ENCODE measurements at places on chromosomes 16 and 17. TPM values are rescaled to one million over a fixed set of nuclear protein-coding genes. Genes with fewer than 3 reads are reported as not detected.

DNA sequence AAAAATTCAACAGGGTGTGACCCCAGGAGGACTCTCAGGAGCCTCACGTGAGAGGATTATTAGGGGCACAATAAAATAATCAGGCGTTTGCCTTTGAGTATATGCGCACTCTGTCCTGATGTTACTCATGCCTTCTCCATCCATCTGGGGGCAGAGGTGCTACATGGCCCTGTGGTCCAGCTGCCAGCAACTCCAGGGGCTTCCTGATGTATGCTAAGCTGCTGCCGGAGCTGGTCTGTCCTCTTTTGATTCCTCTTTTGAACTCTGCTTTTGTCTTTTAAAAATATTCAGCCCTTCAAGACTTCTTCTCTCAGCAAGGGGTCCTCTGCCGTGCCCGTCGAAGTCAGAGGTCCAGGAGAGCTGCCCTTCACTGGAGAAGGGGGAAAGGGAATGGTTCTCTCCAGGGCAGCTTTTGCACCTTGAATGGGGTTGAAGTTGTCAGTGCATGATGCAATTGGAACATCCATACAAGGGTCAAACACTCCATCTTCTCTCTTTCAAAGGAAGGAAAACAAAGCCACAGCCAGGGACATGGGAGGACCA lies 431.4 kb downstream of the SHISA9 start:
- DNase-seq: no peak

- no peak for DNase-seq
Measured at GRCh38 chr16:56970934-56971767, 9.4 kb downstream of the CETP start.

DNA sequence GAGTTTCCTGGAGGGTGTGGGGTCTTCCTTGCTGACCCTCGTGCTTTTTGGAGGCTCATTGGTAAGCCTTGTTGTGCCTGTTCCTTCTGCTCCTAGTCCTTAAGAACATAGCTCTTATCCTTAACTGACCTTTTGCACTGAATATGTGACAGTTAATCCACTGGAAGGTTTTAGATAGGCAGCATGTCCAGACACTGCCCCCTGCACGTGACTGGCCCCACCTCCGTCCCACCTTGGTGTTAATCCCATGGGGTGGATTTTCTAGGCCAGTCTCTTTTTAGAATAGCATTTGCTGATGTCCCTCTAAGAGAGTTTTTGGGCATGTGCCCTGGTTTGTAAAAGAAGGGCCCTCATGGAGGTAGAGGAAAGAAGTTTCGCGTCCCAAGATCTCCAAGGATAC lies 58.3 kb downstream of the RBFOX1 start:
- no peak for DNase-seq

GRCh38 chr17:78892520-78892919 lies 10.5 kb downstream of the CEP295NL start:
- DNase-seq: no peak

The KRT37 gene
- polyA plus RNA-seq: not detected

GRCh38 chr17:34721326-34721725 lies 141.9 kb downstream of the TMEM132E start:
- no peak for DNase-seq

The SPDYE4 gene
- not detected for polyA plus RNA-seq

The GPATCH8 gene
- polyA plus RNA-seq: 13.7 TPM

DNA sequence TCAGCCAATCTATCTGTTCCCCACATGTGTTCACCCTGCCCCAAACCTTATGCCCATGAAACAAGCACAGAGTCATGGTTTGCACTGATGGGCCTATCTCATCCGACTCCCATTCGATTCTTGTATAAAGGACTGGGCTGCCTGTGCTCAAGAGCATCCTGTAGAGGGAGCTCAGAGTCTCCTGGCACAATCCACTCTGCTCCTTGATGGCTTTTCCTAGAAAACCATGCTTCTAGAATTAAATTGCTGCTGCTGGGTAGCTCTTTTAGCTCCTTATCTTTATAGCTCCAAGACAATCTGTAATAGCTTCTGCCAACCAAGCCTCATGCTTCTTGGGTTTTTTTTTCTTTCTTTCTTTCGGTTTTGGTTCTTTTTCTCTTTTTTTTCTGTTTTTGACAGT lies 9.7 kb downstream of the ZNF19 start:
- no peak for DNase-seq

The GFER gene
- polyA plus RNA-seq: 7.5 TPM

DNA sequence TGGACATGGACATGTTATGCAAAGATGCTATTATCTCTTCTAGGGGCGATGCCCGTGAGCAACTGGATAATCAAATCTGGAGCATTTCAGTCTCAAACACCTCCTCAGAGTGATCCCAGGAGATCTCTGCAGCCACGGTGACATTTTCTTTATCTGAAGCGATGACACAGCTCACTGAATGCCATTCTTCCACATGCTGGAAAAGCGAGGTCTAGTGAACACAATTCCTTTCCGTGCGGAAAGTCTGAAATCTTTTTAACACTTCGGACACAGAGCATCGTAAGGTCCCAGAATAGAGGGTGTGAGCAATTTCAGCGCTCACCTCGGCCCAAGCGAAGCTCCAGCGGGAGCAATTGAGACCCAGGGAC lies 531 bp upstream of the HASPIN start:
- DNase-seq: no peak

DNA sequence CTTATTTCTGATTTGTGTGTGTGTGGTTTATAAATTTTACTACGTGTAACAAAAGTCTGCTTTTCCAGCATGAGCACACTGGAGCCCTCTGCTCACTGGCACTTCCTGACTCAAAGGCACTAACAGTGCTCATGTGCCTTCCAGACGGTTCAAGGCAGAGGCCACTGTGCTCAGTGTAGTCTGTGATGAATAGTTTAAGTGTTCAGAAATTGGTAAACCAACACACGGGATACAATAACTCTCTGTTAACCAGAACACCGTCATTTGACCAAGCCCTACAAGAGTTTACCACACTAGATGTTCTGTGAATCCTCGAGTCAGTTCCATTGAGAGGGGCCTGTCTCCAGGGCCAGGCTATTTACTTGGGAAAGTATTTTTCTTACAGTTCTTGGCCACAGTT lies 191.9 kb downstream of the MRTFB start:
- no peak for DNase-seq

GRCh38 chr16:11816123-11816522 lies 19.1 kb upstream of the ZC3H7A start:
- DNase-seq: no peak

The PTGES3L gene
- polyA plus RNA-seq: 0.24 TPM

DNA sequence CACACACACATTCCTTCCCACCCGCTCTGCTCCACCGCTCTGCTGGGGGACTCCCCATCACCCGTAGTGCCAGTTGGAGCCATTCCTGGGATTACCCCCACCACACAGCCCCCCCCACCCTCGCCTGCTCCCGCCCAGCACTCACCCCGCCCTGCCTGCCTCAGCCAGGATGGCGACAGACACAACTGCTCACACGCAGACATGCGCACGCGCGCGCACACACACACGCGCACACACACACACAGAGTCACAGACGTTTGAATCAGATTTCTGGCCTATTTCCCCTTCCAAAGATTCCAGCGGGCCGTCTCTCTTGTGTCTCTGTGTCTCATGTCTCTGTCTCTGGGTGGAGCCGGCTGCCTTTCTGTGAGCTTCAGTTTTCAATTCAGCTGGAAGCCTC lies 4.4 kb downstream of the CACNA1G start:
- peak; percentile 44 for DNase-seq

- DNase-seq: no peak
Measured at GRCh38 chr16:48913384-48913783, 303.4 kb upstream of the N4BP1 start.

The CCDC144A gene
- polyA plus RNA-seq: 2.5 TPM

DNA sequence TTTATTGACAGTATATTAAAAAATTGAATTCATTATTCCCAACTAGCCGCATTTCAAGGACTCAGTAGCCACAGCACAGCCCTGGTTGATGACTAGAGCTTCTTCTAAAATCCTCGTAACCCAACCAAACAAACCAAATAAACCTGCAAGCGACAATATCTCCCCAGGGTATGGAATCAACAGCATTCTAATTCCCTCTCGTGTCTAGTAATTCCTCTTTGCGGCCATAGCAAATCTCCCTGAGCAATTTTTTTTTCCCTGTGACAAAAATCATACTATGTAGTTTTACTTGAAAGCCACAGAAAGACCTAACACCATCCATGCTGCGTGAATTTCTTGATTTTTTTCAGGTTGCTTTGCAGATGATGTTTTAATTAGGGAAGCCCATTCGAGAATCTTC lies 143.4 kb upstream of the MYOCD start:
- no peak for DNase-seq

The MEFV gene
- not detected for polyA plus RNA-seq

The TPSG1 gene
- polyA plus RNA-seq: not detected

DNA sequence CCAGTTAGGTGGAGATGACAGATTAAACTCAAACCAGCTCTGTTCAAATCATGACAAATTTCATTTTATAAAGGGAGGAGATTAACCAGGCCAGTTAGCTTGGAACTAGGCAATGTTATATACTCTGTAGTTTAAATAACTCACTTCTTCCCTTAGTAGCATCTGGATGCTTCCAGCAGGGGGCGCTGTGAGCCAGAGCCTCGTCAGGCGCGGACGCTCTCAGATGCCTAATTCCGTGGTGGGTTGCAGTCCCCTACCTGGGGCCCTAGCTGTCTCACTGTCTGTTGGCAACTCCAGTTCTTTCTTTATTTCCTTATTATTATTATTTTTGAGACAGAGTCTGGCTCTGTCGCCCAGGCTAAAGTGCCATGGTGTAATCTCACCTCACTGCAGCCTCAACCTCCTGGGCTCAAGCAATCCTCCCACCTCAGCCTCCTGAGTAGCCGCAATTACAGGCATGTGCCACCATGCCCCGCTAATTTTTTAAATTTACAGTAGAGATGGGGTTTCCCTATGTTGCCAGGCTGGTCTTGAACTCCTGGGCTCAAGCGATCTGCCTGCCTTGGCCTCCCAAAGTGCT lies 17.3 kb upstream of the WFDC1 start:
- peak; percentile 25 for DNase-seq

DNA sequence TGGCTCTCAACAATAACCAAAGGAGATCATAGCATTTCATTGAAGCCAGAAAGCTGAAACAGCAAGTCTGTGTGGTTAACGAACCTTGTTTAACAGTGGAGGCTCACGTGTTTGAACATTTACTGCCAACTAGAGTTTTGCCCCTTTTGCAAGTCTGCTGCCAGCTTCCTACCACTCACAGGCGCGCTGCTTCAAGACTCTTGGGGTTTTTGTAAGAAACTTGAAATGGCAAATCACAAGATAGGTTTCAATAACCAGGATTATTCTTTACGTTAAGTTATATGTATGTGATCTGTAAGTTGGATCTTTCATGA lies 1.2 kb downstream of the SNTB2 start:
- peak; percentile 54 for DNase-seq

GRCh38 chr17:75830164-75831031 lies 13.8 kb downstream of the UNC13D start:
- DNase-seq: no peak

The KRT33B gene
- polyA plus RNA-seq: not detected

- DNase-seq: peak; percentile 63
Measured at GRCh38 chr16:86029131-86029741, 130.3 kb downstream of the IRF8 start.

DNA sequence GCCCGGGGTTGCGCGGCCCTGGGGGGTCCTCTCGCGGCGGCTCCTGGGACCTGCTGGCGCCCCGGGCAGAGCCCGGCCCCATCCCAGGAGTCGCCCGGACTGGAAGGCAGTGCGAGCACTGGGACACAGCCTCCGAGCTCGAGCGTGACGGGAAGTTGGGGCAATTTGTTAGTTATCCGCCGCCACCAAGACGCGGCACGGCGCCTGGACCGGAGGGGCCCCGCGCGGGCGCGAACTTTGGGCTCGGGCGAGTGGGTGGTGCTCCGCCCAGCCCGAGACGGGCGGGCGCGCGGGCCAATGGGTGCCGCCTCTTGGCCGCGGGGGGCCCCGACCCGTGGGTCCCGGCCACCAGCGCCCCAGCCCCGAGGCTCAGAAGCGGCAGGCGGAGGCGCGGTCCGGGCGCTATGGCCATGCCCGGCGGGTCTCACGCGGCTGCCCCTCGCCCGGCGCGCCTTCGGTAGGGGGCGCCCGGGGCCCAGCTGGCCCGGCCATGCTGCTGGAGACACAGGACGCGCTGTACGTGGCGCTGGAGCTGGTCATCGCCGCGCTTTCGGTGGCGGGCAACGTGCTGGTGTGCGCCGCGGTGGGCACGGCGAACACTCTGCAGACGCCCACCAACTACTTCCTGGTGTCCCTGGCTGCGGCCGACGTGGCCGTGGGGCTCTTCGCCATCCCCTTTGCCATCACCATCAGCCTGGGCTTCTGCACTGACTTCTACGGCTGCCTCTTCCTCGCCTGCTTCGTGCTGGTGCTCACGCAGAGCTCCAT lies at the start of gene ADORA2B:
ADORA2B (plus strand) TSS at position 372 of the 768 bp plus-strand sequence; CDS start at position 491, 119 bp downstream.
- peak; percentile 77 for DNase-seq

The NACA2 gene
- not detected for polyA plus RNA-seq

DNA sequence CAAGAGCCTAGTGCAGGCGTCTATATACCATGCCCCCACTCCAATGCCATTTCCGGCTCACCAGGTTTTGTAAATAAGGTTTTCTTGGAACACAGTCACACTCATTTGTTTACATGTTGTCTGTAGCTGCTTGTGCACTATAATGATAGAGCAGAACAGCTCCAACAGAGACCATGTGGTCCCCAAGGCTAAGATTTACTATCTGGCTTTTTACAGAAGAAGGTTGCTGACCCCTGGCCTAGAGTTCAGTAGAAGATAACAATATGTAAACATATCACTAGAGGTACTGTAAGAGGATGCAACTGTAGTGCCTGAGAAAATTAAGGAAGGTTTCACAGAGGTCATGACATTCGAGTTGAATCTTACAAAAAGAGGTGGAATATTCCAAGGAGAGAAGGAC lies 66.3 kb downstream of the CACNG1 start:
- no peak for DNase-seq

The ADGRG1 gene
- polyA plus RNA-seq: 7.2 TPM

DNA sequence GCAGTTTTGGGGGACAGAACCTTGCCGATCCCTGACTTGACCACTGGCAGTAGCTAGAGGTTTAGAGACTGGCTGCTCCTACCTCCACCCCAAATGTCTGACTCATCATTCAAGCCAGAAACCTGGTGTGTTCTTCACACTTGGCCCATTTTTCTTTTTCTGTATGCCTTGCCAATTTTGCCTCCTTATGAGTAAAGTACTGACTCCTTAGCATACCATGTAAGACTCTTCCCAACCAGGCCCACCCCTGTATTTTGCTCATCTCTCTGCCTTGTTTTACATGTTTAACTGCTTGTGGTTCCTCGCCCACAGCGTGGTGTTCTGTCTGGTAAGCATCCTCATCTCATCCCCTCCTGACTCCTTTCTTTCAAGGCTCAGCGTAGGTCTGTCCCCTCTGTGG lies 37.9 kb downstream of the NUP88 start:
- peak; percentile 64 for DNase-seq

GRCh38 chr17:74012465-74012864 lies 191.0 kb upstream of the RPL38 start:
- no peak for DNase-seq

DNA sequence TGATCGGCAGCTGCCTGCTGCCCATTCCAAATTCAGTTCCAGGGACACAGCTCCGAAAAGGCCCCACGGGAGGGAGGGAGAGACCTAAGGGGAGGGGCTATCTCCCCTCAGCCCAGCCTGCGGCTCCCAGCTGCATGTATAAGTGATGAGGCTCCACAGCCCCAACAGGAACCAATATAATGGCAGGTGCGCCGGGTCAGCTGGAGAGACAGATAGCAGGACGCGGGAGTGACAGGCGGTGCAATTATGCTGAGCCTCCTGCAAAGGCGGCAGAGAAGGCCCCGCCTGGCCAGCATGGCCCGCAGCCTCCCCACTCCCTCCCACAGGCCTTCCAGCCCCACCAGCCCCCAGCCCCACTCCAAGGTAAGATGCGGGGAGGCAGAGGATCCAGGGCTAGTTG lies 8.1 kb upstream of the C1QL1 start:
- DNase-seq: no peak

Measured in fibroblast of lung (primary cell).